T-helper 2 cell treated with Interferon-gamma antibody and Interleukin-4, amounts not matched to agents 5 μg/mL and 100 μg/mL, for 36 hours (primary cell): ENCODE measurements at places on chromosomes 4 and X.

GRCh38 chr4:7460566-7460965 lies 25.8 kb upstream of the PSAPL1 start:
- no peak overlapping the region for H3K4me3 ChIP-seq
- no peaks in the 10 kb centered on the region for H3K4me1 ChIP-seq
- DNase-seq: no peak
- H3K36me3 ChIP-seq: no peaks in the 10 kb centered on the region
- no peak overlapping the region for H3K27ac ChIP-seq

GRCh38 chr4:105075045-105075444 lies 71.6 kb upstream of the TET2 start:
- peaks cover 4% of the 10 kb centered on the region for H3K27me3 ChIP-seq
- H3K36me3 ChIP-seq: no peaks in the 10 kb centered on the region
- H3K27ac ChIP-seq: no peak overlapping the region
- no peak for DNase-seq
- H3K4me1 ChIP-seq: no peaks in the 10 kb centered on the region

DNA sequence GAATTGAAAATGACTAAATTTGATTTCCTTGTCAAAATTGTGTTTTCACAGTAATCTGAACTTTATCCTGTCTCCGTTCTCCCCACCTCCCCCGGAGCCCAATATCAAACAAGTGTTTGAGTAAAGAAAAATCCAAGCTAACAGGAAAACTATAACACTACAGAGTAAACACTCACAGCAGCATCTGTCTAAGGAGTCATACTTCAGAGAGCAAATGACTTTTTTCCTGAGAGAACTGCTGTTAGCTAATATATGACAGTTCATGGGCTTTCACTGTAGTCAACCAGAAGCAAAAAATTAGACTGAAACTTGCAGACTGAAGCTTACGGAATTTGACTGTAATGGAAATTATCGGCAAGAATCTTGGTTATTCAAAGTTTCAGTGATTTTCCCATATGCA lies 321.7 kb downstream of the ANKRD50 start:
- H3K27me3 ChIP-seq: no peaks in the 10 kb centered on the region
- H3K36me3 ChIP-seq: no peaks in the 10 kb centered on the region

DNA sequence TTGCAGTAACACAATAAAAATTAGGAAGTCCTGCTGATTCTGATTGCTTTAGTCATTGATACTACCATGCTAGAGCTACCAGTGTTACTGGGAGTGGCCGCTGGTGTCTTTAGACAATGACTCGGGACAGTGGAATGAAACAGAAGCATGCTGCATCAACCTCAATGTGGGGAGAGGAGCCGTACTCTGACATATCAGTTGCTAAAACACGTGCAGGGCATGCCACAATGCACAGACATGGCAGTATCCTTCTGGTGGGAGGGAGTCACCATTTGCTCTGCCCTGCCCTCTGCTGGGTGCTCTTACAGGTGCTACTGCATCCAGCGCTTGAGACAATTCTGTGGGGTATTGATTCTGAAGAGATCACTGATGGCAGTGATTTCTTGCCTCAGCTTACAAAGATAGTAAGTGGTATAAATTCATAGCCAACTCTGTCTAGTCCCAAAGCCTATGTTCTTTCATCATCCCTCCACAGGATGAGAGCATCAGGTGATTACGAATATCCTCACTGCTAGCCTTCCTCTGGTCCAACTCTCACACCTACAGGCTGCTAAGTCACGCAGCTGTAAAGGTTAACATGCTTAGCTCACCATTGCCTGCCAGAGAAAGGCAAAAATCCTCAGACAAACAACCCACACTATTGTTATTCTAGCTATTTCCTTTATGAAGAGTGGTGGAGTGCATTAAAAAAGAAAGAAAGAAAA lies 43.7 kb downstream of the NSG1 start:
- peaks cover 3% of the 10 kb centered on the region for H3K4me1 ChIP-seq
- no peaks in the 10 kb centered on the region for H3K27me3 ChIP-seq
- H3K36me3 ChIP-seq: no peaks in the 10 kb centered on the region
- H3K4me3 ChIP-seq: no peak overlapping the region

DNA sequence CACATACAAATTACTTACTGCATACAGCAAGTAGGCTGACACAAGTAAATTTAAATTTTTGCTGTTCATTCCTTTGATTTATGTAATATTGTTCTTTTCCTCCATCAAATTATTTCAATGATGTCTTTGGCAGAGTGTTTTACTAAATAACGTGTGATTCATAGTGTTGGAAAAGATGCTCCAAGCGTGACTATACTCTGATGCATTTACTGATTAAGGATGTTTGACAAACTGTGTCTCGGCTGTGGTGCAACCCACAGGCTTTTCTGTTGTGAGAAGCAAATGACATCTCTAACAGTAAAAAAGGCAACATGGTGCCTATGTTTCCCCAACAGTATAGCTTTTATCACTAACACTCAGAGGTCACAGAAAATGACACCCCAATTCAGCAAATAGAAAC lies 540.9 kb downstream of the PPP4R3C start:
- H3K4me1 ChIP-seq: no peaks in the 10 kb centered on the region
- H3K27ac ChIP-seq: no peak overlapping the region
- no peaks in the 10 kb centered on the region for H3K27me3 ChIP-seq
- H3K36me3 ChIP-seq: no peaks in the 10 kb centered on the region
- H3K4me3 ChIP-seq: no peak overlapping the region
- DNase-seq: no peak

GRCh38 chrX:103691059-103691458 lies 4.6 kb upstream of the MORF4L2 start:
- DNase-seq: no peak
- no peak overlapping the region for H3K4me3 ChIP-seq
- H3K4me1 ChIP-seq: no peaks in the 10 kb centered on the region
- no peaks in the 10 kb centered on the region for H3K27me3 ChIP-seq
- no peaks in the 10 kb centered on the region for H3K36me3 ChIP-seq

- H3K36me3 ChIP-seq: no peaks in the 10 kb centered on the region
- H3K27me3 ChIP-seq: no peaks in the 10 kb centered on the region
- no peak overlapping the region for H3K27ac ChIP-seq
Observed at GRCh38 chr4:124945422-124945821, 232.9 kb upstream of the ANKRD50 start.

GRCh38 chr4:177640864-177641263 lies 198.6 kb upstream of the AGA start:
- no peak overlapping the region for H3K27ac ChIP-seq
- DNase-seq: no peak
- H3K27me3 ChIP-seq: no peaks in the 10 kb centered on the region
- no peak overlapping the region for H3K4me3 ChIP-seq

DNA sequence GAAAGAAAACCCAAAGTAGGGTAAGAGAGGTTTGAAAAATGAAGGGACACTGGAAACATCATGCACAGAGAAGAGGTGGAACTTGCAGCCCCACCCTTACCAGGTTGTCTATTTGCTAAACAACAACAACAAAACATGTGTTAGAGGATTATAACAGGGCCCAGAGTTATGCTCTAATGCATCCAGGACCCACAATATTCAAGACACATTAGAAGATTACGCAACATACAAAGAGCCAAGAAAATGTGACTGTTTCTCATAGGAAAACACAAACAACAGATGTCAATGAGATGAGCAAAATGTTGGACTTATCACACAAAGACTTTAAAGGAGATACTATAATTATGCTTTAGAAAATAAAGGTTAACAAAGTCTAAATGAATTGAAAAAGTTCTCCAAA lies 128.5 kb downstream of the LRBA start:
- no peak overlapping the region for H3K4me3 ChIP-seq
- H3K27me3 ChIP-seq: no peaks in the 10 kb centered on the region
- H3K4me1 ChIP-seq: peaks cover 9% of the 10 kb centered on the region

DNA sequence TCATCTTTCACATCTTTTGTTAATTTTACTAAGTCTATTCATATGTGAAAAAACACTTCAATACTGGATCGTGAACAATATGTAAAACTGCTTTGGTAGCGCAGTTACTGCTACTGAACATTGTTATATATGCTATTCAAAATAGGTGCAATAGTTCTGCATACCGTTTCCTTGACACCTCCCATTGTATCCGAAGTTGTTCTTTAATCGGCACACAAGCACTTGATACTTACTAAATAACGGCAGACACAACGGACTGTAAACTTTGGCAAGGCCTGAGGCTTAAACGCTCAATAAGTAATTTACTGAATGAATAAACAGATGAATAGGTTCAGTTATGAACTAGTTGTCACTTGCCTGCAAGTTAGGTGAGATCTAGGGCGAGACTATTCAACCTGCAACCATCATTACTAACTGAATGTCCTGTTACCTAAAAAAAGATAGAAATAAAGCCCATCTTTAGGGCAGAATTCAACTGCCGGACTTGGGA lies 620 bp downstream of the ANAPC10 start:
- peaks cover 25% of the 10 kb centered on the region for H3K4me1 ChIP-seq
- peak overlapping the region; percentile 99 for H3K27ac ChIP-seq
- no peak for DNase-seq
- H3K27me3 ChIP-seq: no peaks in the 10 kb centered on the region
- H3K36me3 ChIP-seq: peaks cover 36% of the 10 kb centered on the region

- H3K4me3 ChIP-seq: peak overlapping the region; percentile 86
- H3K36me3 ChIP-seq: no peaks in the 10 kb centered on the region
- peaks cover 28% of the 10 kb centered on the region for H3K4me1 ChIP-seq
- DNase-seq: peak; percentile 14
Observed at GRCh38 chrX:147912093-147912801, 528 bp downstream of the FMR1 start.

GRCh38 chr4:153790962-153791551 lies 2.2 kb upstream of the SFRP2 start:
- peak; percentile 20 for DNase-seq
- H3K4me3 ChIP-seq: peak overlapping the region; percentile 65
- peaks cover 91% of the 10 kb centered on the region for H3K27me3 ChIP-seq
- no peak overlapping the region for H3K27ac ChIP-seq
- H3K36me3 ChIP-seq: no peaks in the 10 kb centered on the region
- H3K4me1 ChIP-seq: peaks cover 9% of the 10 kb centered on the region

GRCh38 chr4:55763996-55764395 lies 55.6 kb upstream of the EXOC1L start:
- DNase-seq: no peak
- no peaks in the 10 kb centered on the region for H3K4me1 ChIP-seq
- no peak overlapping the region for H3K4me3 ChIP-seq
- H3K36me3 ChIP-seq: no peaks in the 10 kb centered on the region

- H3K36me3 ChIP-seq: no peaks in the 10 kb centered on the region
- H3K4me3 ChIP-seq: no peak overlapping the region
- H3K27ac ChIP-seq: no peak overlapping the region
- H3K4me1 ChIP-seq: no peaks in the 10 kb centered on the region
- no peak for DNase-seq
- no peaks in the 10 kb centered on the region for H3K27me3 ChIP-seq
Observed at GRCh38 chr4:61596606-61597340, 396.6 kb downstream of the ADGRL3 start.

- H3K4me3 ChIP-seq: peak overlapping the region; percentile 90
- H3K4me1 ChIP-seq: peaks cover 17% of the 10 kb centered on the region
- no peaks in the 10 kb centered on the region for H3K27me3 ChIP-seq
Observed at GRCh38 chrX:154368630-154369448, 5.6 kb downstream of the FLNA start.

- DNase-seq: no peak
- H3K4me1 ChIP-seq: no peaks in the 10 kb centered on the region
- peaks cover 2% of the 10 kb centered on the region for H3K27me3 ChIP-seq
- H3K36me3 ChIP-seq: no peaks in the 10 kb centered on the region
Observed at GRCh38 chr4:4356106-4357041, 30.5 kb upstream of the NSG1 start.

DNA sequence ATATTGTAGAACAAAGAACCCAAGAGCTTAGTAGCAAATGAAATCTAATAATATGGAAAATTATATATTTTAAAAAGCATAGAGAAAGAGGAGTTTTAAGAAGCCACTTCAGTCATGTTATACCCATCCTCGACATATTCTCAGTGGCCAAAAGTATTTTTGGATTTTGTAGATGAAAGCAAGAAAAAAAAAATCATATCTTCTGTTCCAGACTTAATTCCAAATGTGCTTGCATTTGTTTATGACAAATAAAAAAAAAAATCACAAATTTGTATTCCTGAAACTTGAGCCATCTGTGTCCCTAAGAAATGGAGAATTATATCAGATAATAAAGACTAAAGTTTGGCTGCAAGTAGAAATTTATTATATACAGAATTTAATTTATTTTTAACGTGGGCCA lies 1482.4 kb upstream of the PABPC4L start:
- H3K4me1 ChIP-seq: no peaks in the 10 kb centered on the region
- H3K27ac ChIP-seq: no peak overlapping the region
- H3K27me3 ChIP-seq: no peaks in the 10 kb centered on the region
- no peak for DNase-seq

- peak; percentile 85 for DNase-seq
- peaks cover 4% of the 10 kb centered on the region for H3K36me3 ChIP-seq
- peaks cover 18% of the 10 kb centered on the region for H3K4me1 ChIP-seq
- peak overlapping the region; percentile 99 for H3K27ac ChIP-seq
- peak overlapping the region; percentile 95 for H3K4me3 ChIP-seq
Observed at GRCh38 chrX:134807039-134807729, 148.9 kb upstream of the PLAC1 start.

DNA sequence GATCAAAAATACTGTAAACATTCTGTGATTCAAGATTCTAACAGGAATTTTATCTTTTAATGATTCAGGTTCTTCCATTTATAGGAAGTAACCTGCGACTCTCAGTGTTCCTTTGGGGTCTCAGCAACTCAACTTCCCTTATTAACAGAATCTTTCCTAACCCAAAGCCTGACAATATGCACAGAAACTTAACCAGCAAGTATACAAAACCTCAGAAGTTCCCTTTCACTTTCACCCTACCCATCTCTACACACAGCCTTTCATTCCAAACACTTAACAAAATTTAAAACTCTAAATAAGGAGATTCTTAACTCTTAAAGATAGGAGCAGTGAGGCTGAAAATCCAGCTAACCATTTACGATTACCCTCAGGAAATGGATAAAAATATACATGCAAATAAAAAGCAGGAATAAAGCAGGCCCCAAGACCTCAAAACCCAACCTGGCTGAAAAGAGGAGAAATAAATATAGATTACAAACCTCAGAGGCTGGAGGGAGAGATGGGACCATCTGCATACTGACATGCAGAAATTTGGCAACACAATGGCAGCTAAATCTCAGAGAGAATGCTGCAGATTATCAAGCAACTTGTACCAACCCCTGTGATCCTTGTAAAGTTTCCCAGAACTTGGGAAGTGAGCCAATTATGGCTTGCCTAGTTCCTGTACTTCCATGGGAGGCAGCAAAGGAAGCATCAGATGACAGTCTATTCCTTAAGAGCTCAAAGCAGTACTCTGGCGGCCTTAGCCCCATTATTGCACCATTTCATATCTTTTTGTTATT lies 101.0 kb downstream of the ATP11C start:
- peaks cover 10% of the 10 kb centered on the region for H3K4me1 ChIP-seq
- DNase-seq: no peak
- no peak overlapping the region for H3K27ac ChIP-seq
- no peaks in the 10 kb centered on the region for H3K36me3 ChIP-seq
- H3K27me3 ChIP-seq: no peaks in the 10 kb centered on the region
- peak overlapping the region; percentile 3 for H3K4me3 ChIP-seq

DNA sequence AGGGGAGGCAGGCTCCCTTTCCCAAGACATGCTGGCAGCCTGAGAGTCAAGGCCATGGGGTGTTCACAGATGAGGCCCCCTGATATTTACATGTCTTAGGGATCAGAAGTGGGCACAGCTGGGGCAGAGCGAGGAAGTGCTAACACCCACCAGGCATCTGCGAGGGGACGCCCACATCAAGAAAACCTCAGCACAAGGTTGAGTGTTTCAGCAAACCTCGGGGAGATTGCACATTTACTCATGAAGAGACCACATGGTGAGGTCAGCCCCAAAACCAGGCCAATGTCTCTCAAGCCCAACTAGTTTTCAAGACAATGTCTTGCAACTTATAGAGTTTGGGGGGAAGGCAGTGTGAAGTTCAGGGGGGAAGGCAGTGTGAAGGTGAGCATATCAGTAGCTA lies 55.2 kb downstream of the CLNK start:
- H3K36me3 ChIP-seq: no peaks in the 10 kb centered on the region
- no peaks in the 10 kb centered on the region for H3K27me3 ChIP-seq
- peaks cover 8% of the 10 kb centered on the region for H3K4me1 ChIP-seq
- DNase-seq: peak; percentile 12
- H3K4me3 ChIP-seq: no peak overlapping the region
